Non-pigmented ciliary epithelial cell (primary cell): ENCODE measurements at places on chromosomes 11 and 22.

DNA sequence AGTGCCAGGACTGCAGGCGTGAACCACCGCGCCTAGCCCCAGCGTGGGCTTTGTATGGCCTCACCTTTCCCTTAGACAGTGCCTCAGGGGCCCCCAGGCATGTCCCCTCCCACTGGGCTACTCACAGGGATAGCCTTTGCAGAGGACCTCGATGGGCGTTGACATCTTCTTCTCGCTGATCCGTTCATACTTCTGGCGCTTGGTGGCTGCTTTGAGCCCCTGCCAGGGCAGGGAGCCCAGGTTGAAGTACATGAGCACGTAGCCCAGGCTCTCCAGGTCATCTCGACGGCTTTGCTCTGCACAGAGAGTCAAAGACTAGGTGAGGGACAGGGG is 17.5 kb downstream of the CSNK1E start:
- DNase-seq, result no peak

DNA sequence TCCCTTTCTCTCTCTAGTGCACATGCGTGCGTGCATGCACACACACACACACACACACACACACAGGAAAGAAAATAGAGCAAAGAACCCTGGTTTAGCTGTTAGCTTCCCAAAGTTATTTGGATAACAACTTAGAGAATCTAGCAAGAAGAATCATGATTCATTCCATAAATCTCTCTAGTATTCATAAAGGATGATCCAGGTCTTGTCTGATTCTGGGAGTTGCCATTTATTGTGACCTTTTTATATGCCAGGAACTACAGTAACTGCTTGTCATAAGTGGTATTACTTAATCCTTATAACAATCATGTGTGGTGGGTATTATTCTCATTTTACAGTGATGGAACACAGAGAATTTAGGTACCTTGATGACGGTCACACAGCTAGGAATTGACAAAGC is 141.5 kb upstream of the MTMR2 start:
- no peak for DNase-seq

DNA sequence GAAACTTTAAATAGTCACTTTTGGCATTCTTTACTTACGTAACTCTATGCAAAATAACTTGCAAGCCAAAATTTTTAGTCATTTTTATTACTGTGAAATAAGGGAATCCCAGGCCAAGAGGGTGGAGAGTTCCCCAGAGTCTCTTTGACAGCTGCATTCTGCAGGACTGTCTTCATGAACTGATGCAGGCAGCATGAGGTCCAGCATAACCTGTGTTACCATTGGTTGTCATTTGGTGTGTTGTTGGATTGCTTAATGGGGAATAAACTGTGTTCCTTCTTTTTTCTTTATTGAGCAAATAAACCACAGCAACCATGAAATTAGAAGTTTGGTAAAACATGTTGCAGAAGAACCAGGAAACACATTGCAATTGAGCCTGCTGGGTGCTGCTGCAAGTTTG is 24.6 kb downstream of the MMP27 start:
- no peak for DNase-seq

DNA sequence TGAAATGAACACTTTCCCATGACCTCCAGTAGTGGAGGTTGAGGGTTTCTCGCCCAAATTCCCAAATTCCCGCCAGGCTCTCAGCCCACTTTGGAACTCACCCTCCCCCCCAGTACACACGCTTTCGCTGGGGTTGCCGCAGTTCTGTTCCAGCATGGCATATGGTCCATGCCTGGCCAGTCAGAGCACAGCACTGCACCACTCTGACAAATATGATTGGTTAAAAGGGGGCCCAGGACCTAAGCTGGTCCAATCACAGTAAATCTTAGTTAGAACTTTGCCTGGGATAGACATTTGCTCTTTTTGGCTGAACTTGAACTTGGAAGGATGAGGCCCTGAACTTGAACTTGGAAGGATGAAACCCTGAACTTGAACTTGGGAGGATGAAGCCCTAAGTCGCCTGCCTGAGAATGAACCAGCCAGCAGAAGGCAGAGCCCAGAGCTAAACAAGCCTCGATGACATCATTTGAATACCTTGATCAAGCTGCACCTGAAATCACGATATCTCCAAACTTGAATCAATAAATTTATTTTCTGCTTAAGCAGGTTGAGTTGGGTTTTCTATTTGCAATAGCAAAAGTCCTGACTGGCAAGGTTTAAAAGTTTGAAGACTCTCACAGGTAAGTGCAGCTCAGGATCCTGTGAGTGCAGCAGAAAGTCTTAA is 12.6 kb upstream of the SSTR3 start:
- no peak for DNase-seq

- DNase-seq, result no peak
Observed at GRCh38 chr22:30027169-30027568, 53.1 kb upstream of the HORMAD2 start.
